ELR (cell line): ENCODE measurements at places on chromosomes 1 and 21.

- no peak for DNase-seq
Measured at GRCh38 chr1:89763649-89763986, 57.2 kb upstream of the LRRC8D start.

DNA sequence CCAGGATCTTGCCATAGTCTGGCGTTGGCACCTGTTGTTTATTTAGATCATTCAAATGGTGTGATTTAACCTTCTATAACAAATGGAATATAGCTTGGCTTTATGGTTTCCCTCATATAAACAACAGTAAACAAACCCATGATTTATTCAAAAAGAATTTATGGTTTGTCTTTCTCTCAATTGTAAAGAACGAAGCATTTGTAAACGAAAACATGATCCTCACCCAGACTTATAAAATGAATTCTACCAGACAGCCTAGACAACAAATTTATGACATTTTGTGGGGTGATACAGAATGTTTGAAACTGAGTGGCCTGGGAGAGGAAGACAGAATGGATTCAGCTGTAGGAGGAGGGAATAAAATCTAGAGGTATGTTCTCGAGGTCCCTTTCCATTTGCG is 66.1 kb upstream of the PTGFR start:
- DNase-seq: peak; percentile 15

DNA sequence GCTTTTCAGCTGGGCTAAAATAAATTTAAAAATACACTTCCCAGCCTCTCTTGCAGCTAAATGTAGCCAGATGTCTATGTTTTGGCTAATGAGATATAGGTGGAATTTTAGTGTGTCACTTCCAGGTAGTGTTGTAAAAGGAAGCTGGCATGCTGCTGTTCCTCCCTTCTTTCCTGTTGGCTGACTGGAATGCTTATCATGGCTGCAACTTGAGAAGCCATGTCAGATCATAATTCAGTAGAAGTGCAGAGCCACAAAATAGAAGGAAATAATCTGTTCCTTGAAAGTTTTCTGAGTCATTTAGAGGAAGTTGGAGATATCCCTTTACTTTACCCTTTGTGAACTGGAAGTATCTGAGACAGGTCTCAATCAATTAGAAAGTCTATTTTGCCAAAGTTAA is 10.9 kb upstream of the RBM15 start:
- DNase-seq: no peak

- DNase-seq: peak; percentile 17
Measured at GRCh38 chr1:68229650-68230483, 2.5 kb downstream of the WLS start.

- no peak for DNase-seq
Measured at GRCh38 chr1:2471587-2472001, 4.5 kb upstream of the PLCH2 start.

GRCh38 chr1:40849801-40850592 is 12.2 kb downstream of the CITED4 start:
- DNase-seq: peak; percentile 70

- DNase-seq: peak; percentile 28
Measured at GRCh38 chr1:24699628-24700027, 45.6 kb upstream of the CLIC4 start.

DNA sequence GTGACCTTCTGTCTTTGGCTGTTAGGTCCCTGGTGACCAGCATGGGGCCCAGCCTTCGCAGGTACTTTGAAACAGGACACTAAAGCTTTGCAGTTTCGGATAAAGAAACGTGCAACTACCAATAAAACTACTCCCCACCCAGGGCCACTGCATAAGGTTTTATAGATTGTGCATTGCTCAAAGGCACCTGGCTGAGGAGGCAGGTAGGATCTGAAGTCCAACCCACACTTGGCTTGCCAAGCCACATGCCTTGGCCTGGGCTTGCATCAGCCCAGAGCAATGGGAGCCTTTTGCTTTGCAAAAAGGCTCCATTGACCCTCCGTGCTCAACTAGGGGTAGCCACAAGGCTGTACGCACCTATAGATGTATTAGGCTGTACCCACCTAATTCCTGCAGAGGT is 84.4 kb upstream of the SYT6 start:
- no peak for DNase-seq
